T-helper 17 cell (primary cell): ENCODE measurements at places on chromosomes 13 and 19. TPM values are rescaled to one million over a fixed set of nuclear protein-coding genes. Genes with fewer than 3 reads are reported as not detected.

DNA sequence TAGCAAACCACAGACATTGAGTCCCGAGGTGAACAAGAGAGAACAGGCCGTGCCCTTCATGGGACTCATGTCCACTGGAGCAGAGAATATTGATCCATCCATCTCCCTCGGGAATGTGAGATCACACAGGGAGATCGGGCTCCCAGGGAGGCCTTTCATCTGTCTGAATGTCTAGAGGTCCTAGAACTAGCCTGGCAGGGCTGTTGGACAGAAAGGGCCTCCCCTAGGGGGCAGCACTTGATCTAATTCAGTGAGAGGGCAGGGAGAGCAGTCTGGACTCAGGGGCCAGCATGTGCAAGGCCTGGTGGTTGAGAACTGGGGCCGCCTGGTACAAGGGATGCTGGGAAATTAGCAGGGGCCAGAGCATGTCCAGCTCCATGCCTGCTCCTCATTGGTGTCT, 4.3 kb downstream of the RUVBL2 start:
- no peak for DNase-seq

DNA sequence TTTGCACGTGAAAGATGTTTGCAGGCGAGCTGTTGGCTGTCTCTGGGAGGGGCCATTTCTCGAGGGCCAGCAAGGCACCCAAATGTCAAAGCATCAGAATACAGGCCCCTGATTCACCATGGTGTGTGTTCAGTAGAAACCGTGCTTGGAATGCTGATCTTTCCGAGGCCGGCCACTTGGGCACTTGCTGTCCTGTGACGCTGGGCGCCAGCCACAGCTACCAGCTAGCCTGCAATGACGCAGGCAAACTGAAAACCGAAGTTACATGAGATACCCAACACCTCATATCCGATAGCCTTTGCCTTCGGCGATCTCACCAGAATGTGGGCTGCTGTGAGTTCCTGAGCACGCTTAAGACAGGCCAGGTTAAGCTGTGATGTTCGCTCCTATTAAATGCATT, 12.0 kb downstream of the THOP1 start:
- DNase-seq: no peak

DNA sequence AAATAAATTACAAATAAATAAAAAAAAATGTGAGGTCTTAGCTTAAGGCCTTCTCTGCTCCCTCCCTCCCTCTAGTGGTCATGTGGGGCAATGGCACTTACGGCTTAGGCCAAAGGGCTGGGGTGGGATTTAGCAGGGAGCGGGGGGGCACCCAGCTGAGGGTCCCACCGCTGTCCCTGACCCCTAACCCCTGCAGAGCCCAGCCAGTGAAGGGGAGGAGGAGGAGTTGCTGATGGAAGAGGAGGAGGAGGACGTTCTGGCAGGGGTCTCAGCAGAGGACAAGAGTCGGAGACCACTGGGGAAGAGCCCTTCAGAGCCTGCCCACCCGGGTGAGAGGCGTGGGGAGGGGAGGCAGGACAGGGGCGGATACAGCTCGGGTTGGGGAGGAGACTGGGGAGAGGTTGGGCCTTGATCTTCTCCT, 9.3 kb downstream of the MPND start:
- no peak for DNase-seq

- no peak for DNase-seq
Observed at GRCh38 chr19:6032827-6033226, 54.9 kb upstream of the RANBP3 start.

GRCh38 chr13:68927387-68928026, 1180.1 kb upstream of the ATXN8OS start:
- no peak for DNase-seq

DNA sequence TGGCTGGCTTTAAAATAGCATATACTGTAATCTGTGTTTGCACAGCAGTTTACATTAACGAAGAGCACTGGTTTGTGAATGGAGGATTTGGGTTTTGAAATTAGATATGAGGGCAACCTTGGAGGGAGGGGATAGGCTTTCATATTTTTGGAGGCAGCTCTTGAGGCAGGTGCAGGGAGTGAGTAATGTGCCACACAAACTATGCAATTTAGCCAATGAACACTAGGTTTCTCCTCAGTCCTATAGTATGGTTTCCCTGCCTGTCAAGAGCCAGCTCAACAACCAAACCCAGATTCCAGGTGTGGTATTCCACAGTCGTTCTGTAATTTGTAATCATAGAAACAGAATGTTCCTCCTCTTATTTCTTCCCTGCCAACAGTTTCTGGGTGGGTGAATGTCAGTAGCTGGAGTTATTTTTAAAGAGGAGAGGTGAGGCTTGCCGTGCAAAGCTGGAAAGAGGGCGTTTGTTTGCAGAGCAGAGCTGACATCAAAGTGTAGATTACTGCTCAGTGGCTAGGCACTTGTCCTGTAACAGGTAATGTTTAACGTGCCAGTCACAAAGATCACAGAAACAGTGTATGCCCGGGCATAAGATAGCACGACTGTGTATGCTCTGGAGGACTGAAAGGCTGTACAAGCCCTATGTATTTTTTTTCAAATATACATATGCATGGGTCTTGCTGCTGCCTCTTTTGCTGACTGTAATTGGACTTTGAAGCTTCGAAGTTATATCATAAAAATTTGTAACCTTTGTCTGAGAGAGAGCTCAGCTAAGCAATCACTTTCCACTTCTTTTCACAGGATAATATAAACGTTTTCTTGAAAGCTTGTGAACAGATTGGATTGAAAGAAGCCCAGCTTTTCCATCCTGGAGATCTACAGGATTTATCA, 124.2 kb downstream of the LMO7 start:
- no peak for DNase-seq

DNA sequence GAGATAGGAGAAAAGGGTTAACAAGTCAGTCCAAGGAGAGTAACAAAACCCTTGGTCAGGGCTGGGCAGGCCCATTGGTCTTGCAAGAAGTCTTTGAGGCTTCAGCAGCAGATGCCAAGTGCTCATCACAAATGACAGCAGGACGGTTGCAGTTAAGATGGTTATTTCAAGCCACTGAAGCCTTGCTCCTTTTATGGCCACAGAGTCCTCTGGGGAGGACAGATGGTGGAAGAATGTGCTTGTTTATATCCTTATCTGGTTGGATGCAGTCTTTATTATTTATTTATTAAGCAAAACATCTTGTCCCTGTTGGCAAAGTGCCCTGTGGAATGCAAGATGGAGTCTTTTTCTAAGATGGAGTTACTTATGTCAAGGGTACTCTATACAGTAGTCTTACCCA, 19.2 kb upstream of the ZNF331 start:
- no peak for DNase-seq

- no peak for DNase-seq
Observed at GRCh38 chr13:61463024-61463423, 47.4 kb upstream of the PCDH20 start.

GRCh38 chr13:45500492-45501174, 35.9 kb downstream of the COG3 start:
- DNase-seq: no peak

- no peak for DNase-seq
Observed at GRCh38 chr13:73240193-73240592, 181.4 kb downstream of the KLF5 start.

The MBD3L3 gene
- total RNA-seq: not detected

The LILRA5 gene
- 1.1 TPM for total RNA-seq

The CYP4F2 gene
- not detected for total RNA-seq

The SMIM24 gene
- not detected for total RNA-seq

The CTXN1 gene
- total RNA-seq: not detected

The PRSS57 gene
- not detected for total RNA-seq

The DNAJB1 gene
- total RNA-seq: 483 TPM

The PSG2 gene
- total RNA-seq: 0.17 TPM

The PLVAP gene
- not detected for total RNA-seq
